ENCODE measurements at places on chromosomes 5 and 9.

GRCh38 chr5:179150011-179150410, 89.8 kb downstream of the ZNF354C start:
- no peak for DNase-seq

DNA sequence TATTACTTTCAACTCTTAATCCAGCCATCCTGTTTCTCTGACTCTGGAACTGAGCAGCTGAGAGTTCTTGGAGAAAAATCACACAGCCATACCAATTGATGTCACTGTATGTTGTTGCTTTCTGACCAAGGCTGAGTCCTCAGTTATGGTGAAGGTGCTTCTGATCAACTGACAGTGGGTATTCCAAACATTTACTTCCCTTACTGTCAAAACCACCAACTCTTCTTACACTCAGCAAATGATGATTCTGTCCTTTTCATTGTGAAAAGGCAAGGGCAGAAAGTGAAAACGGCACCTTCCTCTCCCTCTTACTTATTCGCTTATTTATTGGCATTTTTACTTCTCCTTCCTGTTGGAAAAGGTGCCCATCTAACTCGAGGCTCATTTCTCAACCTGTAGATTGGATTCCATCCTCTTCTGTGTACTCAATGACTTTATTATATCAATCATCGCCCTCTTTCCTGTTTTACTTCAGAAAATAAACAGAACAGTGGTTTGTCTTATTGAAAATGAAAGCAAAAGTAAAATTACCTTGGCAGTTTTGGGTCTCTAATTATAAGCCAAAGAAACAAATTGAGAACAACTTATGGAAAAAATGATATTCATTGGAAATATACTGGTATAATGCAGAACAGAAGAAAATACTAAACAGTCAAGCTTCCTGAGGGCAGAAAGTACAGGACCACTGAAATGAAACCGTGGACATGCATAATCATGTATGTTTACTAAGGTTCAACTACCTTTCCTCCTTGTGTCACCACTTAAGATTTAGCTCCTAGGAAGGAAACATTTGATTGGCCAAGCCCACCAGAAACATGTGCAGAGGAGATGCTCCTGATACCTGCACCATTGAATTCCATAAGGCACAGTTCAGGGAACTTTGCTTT, 104.5 kb upstream of the CHD1 start:
- DNase-seq, result peak; percentile 23

DNA sequence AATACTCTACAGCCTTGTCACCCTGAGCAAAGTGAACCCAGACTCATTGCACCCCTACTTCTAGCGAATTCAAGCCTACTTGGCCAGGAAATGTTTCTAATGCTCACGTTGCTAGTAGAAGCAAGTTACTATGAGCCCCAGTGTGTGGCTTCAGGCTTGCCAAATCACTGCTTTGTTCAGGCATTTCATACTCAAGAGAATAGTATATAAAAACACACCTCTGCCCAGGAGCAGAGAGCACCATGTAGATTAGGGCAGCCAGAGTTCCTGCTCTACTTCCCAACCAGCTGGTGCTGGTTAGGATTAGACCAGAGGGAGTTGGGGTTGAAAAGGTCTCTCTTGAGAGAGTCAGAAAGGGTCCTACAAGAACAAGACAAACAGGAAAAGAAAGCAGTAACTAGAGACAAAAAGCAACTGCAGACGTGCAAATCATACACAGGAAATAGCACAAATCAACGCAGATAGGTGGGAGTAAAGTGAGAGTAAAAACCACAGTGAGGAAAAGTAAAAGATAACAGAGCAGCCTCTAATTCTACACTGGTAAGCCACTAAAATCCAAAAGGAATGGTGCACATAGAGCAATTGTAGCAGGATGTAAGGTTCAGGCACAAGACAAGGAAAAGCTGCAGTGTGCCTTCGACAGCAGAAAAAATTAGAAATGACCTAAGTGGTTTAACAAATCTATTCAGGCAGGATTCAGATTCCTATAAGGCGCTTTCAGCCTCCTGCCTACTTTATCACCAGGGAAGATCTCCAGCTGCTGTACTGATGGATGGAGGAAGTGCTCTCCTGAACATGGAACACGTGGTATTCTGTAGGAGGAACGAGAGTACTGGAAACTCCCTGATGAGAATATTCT, 49.6 kb upstream of the KIF2A start:
- no peak for DNase-seq

GRCh38 chr5:87116825-87117512, 150.7 kb upstream of the RASA1 start:
- peak; percentile 75 for DNase-seq

DNA sequence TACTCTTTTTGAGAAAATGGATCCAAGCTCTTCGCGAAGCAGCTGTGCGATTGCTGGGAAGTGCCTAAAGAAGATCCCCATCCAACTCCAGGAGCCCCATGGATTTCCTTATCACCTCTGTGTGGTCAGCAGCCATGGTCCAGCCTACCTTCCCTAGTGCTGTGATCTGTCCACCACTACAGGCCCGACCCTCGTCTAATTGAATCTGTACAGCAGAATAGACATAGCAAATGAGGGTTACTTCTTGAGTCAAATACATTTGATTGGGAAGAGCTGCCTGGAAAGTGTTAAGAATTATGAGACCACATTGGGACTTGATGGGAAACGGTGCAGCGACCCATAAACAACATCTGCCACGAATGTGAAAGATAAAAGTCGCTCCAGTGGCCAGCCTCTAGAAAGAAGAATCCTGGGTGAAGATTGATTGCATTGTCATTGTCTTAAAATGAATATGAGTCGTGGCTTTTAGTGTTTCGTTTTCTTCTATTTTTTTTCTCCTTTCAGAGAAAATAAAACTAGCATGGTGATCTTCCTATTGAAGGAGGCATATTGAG, 118.4 kb downstream of the PAM start:
- DNase-seq, result no peak

DNA sequence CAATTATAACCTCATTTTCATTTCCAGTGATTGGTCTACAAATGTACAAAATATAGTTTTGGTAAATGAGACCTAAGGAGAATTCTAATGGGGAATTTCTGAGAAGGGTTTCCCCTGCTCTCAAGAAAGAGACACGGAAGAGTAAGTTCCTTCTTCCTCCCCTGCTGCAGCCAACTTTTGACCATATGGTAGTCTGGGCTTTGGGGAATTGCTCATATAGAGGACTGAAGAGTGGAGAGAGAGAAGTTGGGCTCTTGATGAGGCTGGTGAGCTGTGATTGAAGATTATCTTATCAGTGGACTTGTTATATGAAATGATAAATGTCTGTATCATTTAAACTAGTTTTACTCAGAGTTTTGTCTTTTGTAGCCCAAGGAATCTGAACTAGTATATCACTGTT, 4.3 kb upstream of the LNPEP start:
- DNase-seq, result no peak

- no peak for DNase-seq
These were observed 18.1 kb upstream of the MTX3 start for GRCh38 chr5:80008995-80009765.

Data from RPMI8226 (cell line).